Brain (organoid and tissue), 16 donors: ENCODE measurements at places on chromosomes 3 and 15.

- DNase-seq = no peak
Measured at GRCh38 chr3:106160396-106160795, 291.6 kb upstream of the CBLB start.

DNA sequence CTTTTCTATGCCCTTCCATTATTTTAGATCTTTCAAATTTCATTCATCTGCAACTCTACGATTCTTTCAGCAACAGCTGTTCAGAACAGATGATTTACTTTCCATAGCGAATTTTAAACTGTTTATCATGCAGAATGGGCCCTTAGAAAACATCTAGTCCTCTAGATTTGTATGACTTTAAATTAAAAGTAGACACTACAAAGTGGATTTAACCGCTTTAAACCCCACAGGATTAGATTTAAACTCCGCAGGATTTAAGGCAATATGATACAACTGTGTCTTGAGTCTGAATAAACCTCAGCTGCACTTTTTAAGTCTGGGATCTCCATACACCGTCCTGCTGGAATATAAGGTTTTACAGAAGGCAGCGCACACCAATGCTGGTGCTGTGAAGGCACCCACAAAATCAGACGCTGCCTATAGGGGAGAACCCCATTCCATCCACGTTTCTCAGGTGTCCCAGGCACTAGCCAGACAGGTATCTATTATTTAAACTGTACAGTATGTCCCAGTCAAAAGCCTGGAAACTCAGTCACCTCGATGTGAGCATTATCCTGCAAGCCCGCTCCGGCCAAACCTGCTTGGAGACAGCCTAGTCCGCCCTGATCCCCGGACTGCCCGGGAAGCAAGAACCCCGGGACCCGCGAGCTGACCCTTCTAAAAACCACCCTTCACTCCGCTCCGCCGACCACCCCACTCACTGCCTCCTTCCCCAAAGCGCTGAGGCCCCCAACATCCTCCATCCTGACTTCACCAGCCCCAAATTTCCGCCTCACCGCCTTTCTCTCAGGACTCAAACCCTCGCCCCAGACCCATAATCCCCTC, 768 bp downstream of the ANO10 start:
- DNase-seq = peak; percentile 34

- DNase-seq = no peak
Measured at GRCh38 chr3:185716436-185717108, 108.3 kb downstream of the IGF2BP2 start.

DNA sequence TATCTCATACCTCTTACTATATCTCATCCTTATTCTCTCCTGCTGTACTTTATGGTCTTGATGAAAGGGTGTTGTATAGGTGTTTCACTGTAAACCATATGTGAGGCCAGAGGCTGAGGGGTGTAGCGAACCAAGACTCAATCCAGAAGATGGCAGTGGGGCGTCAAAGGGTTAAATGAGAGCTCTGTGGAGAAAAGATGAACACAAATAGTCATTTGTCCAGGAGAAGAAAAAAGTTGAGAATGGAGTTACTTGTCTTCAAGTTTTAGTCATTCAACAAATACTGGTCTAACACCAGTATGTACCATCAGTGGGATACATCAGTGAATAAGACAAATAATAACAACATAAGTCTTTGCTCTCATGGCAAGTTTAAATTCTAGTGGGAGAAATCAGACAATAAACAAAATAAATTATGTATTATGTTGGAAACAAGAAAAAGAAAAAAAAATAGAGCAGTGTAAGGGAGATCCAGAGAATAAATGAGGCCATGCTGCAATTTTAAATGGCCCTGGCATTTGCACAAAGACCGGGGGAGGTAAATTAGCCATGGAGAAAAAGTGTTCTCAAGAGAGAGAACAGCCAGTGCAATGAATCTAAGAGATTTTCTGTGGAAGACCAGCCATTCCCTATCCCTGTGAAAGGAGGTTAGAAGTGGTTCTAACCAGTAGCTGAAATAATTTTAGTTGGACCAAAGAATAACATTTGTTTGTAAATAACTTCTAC, 77.0 kb upstream of the UMPS start:
- DNase-seq = peak; percentile 20

GRCh38 chr3:45355351-45355750, 33.0 kb upstream of the LARS2 start:
- DNase-seq = no peak

- no peak for DNase-seq
Measured at GRCh38 chr3:17740721-17741141, 1.7 kb downstream of the TBC1D5 start.

DNA sequence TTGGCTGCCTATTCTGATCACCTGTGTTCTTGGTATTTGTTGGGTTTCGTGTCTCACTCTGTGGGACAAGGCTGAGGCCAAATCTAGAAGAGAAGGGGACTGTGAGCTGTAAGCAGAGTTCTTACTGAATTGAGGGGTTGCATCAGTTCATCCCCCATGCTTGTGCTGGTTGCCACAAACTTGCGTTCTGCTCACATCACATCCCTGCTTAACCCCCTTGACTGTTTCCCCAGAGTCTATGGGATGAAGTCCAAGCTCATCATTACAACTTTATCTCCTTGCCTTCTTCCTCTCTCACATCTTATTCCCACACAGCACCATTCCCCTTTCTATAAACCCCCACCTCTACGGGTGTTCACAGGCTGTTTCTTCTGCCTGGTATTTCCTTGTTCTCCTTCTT, 143.8 kb upstream of the ABHD17C start:
- DNase-seq = no peak
